ENCODE measurements at places on chromosomes 12 and 14. TPM values are rescaled to one million over a fixed set of nuclear protein-coding genes. Genes with fewer than 3 reads are reported as not detected.

The RNASE2 gene
- not detected for total RNA-seq

DNA sequence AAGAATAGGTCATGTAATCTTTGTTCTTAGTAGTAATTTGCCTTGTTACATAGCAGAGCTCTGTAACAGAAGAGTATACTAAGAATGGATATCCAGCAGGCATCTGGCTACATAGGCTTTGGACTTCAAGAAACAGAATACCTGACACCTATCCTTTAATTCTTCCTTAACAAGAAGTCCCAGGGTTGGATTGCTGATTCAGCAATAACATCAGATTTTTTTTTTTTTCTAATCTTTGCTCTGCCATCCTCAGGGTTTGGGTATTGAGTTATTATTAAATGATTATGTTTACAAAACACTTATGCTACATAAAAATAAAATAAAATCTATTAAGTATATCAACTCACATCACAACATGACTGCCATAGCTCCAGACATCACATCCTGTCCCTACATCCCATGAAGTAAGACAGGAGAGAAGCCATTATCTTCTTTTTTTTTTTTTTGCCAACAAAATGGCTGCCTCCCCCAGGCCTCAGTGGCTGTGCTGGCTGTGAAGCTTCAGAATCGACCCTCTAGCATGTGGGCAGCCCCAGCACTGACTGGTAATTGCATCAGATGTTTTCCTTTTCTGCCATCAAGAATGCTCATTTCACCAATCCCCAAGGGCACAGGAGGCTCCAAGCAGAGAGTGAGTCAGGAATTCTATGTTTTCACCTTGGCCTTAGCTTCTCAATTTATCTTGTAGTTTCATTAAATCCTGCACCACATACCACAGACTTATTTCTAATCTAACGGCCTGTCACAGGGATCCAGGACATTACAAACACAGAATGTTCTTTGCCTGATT, 186.2 kb downstream of the DICER1 start:
- H3K27ac ChIP-seq: peak overlapping the region; percentile 70
- H3K4me1 ChIP-seq: peaks cover 37% of the 10 kb centered on the region
- H3K27me3 ChIP-seq: no peaks in the 10 kb centered on the region
- H3K36me3 ChIP-seq: no peaks in the 10 kb centered on the region
- no peak for DNase-seq

- no peak overlapping the region for H3K4me3 ChIP-seq
- no peaks in the 10 kb centered on the region for H3K4me1 ChIP-seq
- peak; percentile 63 for DNase-seq
- H3K36me3 ChIP-seq: no peaks in the 10 kb centered on the region
- H3K27me3 ChIP-seq: no peaks in the 10 kb centered on the region
These were observed 973.3 kb upstream of the TMEM132C start for GRCh38 chr12:127293507-127294310.

GRCh38 chr14:89740241-89740640, 214.3 kb downstream of the EFCAB11 start:
- DNase-seq: no peak
- H3K4me3 ChIP-seq: no peak overlapping the region
- H3K36me3 ChIP-seq: no peaks in the 10 kb centered on the region
- H3K27ac ChIP-seq: no peak overlapping the region
- no peaks in the 10 kb centered on the region for H3K27me3 ChIP-seq
- no peaks in the 10 kb centered on the region for H3K4me1 ChIP-seq

The C12orf50 gene
- total RNA-seq: not detected
